HAP-1 (cell line): ENCODE measurements at places on chromosomes 5 and 9.

- DNase-seq, result no peak
Observed at GRCh38 chr5:25688156-25688555, 1043.4 kb upstream of the CDH10 start.

DNA sequence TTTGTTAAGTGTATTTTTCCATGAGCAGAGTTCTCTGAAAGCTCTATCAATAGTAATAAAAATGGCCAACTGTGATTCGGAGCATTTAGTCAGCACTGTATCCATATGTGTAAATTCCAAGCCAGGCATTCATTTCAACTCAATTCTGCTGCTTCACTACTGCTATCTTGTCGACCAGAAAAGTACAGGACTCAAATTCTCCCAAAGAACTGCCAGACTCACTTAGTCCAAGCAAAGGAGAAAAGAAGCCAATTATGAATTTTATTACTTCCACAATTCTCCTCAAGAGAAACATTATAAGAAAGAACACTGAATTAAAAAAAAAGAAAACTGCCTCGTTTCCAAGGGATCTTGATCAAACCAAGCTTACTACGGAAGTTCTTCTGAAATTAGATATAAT, 906.3 kb upstream of the DMAC1 start:
- DNase-seq, result no peak

GRCh38 chr5:140252470-140253126, 50.3 kb downstream of the PFDN1 start:
- DNase-seq, result no peak

GRCh38 chr5:176611435-176611834, 1.5 kb upstream of the GPRIN1 start:
- DNase-seq, result peak; percentile 86

- DNase-seq, result no peak
Observed at GRCh38 chr5:85823462-85824426, 794.0 kb upstream of the COX7C start.

- no peak for DNase-seq
Observed at GRCh38 chr9:91039125-91039834, 237.7 kb downstream of the SYK start.

- no peak for DNase-seq
Observed at GRCh38 chr9:100670719-100671118, 92.8 kb downstream of the CAVIN4 start.
